Mesothelial cell of epicardium (in vitro differentiated cells): ENCODE measurements at places on chromosomes 7 and 10. TPM values are rescaled to one million over a fixed set of nuclear protein-coding genes. Genes with fewer than 3 reads are reported as not detected.

Gene FOXP2
- 13.9 to 18.2 TPM (median 15.3 TPM) in 3 replicates for total RNA-seq

Gene ADRA2A
- 4.7 to 5.2 TPM (median 4.9 TPM) in 3 replicates for total RNA-seq

- no peak for DNase-seq
Measured at GRCh38 chr7:37510043-37510634, 61.5 kb upstream of the ELMO1 start.

Gene KRIT1
- 49.9 to 58.9 TPM (median 54.3 TPM) in 3 replicates for total RNA-seq

DNA sequence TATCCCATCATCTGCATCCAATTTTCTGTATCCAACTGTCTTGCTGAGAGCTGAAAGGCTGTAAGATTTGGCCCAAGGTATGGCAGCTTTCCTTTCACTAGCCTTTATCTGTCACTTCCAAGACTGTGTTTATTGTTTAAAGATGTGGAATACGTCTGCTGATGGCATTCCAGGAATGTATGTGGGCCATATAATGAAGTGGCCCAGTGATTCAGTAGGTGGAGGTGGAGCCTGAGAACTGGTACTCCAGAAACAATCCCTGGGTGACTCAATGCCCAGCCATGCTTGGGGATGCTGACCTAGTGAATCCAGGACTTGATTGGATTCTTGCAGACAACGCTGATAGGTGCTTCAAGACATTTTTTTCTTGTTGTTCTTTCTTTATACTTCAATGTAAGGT is 13.5 kb downstream of the NEUROD6 start:
- DNase-seq, result no peak

GRCh38 chr10:131983780-131984179 is 2.1 kb upstream of the BNIP3 start:
- DNase-seq, result no peak

DNA sequence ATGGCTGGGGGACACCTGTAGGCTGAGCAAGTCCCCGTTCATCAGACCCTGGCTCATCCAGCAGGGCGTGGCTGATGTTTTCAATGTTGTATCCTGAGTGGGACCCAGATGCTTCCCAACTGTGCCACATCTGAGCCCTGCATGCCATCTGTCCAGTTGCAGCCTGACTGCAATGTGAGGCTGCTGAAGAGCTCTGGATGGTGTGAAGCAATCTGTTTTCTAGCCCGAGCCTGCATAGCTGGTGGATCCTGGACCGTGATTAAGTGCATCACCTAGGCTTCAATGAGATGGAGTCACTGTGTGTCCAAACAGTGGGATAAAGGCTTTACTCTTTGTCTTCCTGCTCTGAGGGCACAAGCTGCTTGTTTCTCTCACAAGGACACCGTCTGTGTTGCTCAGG is 99.8 kb downstream of the TCF7L2 start:
- no peak for DNase-seq

Gene TIAL1
- total RNA-seq, result 191 to 204 TPM (median 192 TPM) in 3 replicates

Gene TNS3
- 427 to 461 TPM (median 452 TPM) in 3 replicates for total RNA-seq

GRCh38 chr10:112446055-112446854 is 459 bp downstream of the ZDHHC6 start:
- DNase-seq, result no peak

Gene FAM25C
- total RNA-seq, result not detected in 3 replicates

DNA sequence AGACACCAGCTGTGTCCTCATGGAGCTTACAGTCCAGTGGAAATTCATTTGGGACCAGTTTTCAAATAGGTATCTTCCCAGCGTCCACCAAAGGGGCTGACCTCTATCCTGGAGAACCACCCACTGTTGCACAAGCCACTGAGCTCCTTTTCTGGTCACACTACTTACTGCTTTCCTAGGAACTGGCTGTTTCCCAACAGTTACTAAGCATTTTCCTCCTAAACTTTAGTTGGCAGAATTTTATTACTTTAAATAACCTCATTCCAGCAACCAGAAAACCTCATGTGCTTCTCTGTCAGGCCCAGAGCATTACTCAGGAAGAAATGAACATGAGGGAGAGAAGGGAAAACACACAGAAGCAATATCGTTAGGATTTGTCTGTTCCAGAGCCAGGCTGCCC is 183.1 kb downstream of the GPAM start:
- DNase-seq, result no peak

GRCh38 chr7:153320681-153321080 is 561.1 kb downstream of the ACTR3B start:
- no peak for DNase-seq
